Urothelium cell line (cell line): ENCODE measurements at places on chromosomes 4 and X.

DNA sequence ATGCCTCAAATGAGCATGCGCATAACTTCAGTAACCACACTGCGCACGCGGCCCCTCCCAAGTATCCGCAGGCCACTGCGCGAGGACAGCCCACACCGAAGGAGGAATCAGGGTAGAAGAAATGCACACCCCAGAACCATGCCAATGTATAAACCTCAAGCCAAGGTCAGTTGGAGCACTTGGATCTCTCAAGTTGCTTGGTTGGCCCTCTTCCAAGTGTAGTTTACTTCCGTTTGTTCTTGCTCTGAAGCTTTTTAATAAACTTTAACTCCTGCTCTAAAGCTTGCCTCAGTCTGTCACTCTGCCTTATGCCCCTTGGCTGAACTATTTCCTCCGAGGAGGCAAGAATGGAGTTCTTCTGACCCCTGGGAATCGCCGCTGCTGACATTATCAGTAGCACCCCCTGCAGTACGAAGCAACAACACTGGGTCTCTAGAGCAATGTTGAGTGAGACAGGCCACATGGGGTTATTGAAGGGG is 22.0 kb upstream of the SPINK2 start:
- no peak for DNase-seq

DNA sequence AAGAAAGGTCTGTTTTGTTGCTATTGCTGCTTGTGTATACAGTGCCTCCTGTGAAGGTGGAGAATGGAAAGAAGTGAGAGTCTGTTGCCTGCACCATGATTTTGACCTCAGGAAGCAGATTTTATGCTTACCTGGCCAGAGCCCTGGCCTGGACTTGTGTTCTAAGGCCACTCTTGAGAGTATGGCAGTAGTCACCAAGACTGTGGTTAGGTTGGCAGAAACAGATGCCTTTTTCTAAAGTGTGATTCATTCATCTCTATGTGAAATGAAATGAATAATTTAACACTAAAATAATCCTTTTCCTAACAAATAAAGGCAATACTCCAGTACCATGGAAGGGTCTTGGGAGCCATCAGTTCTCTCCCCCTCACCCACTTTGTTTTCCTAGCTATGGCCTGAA is 161.8 kb downstream of the DCLK2 start:
- DNase-seq, result no peak

DNA sequence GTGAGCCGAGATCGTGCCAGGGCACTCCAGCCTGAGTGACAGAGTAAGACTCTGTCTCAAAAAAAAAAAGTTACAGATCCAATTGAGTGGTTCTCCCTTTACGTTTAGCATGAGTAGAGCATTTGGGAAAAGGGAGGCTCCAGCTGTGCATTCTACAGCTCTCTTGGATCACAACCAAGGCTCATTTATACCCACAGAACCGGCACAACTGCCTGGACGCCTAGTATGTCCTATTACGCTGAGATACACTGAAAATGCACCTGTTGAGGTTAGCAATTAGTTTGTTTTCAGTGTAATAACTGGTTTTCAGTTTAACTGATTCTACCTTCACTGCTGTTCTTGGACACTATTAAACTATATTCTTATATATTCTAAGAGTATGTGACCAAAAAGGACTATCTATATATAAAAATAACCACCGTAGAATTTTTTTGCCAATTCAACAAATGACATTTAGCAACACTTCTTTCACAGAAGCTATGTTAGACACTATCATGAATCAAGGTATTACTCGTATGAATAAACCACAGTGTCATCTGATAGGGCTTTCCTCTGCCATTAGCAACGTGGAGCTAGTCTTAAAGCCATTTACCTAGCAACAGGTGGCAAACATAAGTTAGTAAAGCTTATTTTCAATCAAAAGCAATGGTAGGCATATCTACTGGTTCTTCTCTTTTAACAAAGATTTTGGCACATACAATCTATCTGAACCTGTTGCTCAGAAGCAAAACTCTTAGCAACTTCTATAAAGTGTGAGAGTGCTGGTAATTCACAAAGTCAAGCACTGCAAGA is 3.6 kb downstream of the OTUD4 start:
- no peak for DNase-seq

GRCh38 chr4:127505203-127505602 is 127.6 kb upstream of the INTU start:
- peak; percentile 3 for DNase-seq

DNA sequence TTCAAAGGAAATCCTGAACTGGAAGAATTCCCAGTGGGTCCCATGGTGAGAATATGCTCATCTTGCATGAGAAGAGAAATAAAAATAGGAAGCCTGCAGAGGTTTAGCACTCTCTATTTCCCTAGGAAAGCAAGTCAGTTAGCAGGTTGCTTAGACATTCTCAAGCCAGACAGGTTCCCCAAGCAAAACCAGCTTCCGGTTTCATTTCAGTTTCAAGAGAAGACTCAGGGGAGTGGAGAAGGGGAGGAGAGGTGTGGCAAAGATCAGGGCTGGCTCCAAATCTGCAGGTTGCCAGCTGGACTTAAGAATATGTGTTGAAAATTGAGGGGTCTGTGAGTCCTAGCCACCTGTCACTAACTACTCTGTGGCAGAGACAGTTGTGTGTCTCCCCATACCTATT is 107.5 kb downstream of the CLNK start:
- DNase-seq, result no peak

- DNase-seq, result no peak
Observed at GRCh38 chr4:89218587-89218986, 89.0 kb downstream of the GPRIN3 start.

- no peak for DNase-seq
Observed at GRCh38 chr4:74152836-74153235, 5.1 kb upstream of the MTHFD2L start.

DNA sequence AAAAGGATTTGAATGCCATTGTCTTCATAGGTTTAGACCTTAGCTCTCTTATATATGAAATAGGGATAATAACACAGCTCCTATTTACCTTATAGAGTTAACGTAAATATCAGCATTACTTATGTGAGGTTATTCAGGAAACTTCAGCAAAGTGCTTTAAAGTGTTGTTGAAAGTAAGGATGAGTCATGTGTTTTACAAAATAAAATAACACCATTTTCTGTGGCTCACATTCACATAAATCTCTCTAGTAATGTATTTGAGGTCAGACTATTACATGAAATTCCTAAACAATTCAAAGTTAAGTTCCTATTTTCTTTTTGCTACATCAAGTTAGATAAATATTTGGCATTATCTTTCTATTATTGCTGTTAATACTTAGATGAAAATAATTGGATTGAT is 2.9 kb downstream of the GNRHR start:
- no peak for DNase-seq

- DNase-seq, result peak; percentile 2
Observed at GRCh38 chrX:77597090-77597489, 149.9 kb downstream of the FGF16 start.

GRCh38 chrX:47191331-47191730 is 2.3 kb upstream of the UBA1 start:
- peak; percentile 19 for DNase-seq

DNA sequence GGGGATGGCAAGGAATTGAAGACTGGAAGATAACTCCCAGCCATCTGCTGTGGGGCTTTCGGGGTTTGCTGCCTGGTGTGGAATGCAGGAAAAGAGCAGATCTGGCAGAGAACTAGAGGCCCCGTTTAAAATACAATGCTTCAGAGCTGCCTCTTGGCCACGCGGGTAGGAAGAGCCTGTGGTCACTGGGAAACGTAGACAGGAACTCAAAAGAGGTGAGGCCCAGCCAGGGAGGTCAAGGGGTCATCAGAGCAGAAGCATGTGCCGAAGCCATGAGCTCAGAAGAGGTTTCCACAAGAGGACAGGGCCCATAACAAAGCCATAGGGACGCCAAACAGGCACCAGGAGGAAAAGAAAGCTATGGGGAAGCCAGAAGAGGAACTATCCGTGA is 14.5 kb upstream of the STS start:
- peak; percentile 0 for DNase-seq

GRCh38 chrX:40102393-40103381 is 4.9 kb upstream of the BCOR start:
- no peak for DNase-seq

DNA sequence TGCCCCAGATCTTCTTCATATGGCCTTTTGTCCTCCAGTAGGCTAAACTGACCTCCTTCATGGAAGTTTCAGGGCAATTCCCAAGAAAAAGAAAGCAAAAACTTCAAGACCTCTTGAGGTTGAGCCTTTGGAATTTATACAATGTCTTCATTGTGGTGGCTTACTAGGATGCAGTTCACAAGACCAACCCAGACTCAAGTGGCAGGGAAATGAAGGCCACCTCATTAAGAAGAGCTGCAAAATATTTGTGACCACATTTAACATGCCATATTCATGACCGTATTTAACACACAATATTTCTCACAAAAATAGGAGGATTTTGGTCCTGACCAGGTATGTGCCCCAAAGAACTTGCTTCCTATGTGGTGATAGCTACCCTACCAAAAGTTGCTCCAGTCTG is 605.5 kb upstream of the PITX2 start:
- DNase-seq, result peak; percentile 14

GRCh38 chr4:20376070-20376469 is 124.4 kb downstream of the SLIT2 start:
- DNase-seq, result no peak

- DNase-seq, result peak; percentile 6
Observed at GRCh38 chrX:136880003-136880451, 498 bp downstream of the RBMX start.

DNA sequence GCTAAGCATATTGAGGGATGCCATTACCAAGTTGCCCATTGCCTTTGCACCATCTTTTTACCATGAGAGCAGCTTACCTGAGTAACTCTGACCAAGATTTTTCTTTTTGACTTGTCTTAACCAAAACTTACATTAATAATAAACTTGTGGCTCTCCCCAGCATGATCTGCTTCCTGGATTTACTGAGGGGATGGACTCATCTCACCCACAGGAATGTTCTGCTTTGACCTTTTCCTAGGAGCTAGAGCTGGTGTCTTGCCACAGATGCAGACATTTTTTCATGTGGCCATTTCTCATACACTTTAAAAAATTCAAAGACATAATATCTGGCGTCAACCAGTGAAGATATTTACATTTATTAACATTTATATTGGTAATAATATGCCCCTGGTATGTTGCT is 79.2 kb upstream of the EFHC2 start:
- DNase-seq, result peak; percentile 11

- DNase-seq, result no peak
Observed at GRCh38 chr4:3851881-3852280, 85.7 kb downstream of the ADRA2C start.

DNA sequence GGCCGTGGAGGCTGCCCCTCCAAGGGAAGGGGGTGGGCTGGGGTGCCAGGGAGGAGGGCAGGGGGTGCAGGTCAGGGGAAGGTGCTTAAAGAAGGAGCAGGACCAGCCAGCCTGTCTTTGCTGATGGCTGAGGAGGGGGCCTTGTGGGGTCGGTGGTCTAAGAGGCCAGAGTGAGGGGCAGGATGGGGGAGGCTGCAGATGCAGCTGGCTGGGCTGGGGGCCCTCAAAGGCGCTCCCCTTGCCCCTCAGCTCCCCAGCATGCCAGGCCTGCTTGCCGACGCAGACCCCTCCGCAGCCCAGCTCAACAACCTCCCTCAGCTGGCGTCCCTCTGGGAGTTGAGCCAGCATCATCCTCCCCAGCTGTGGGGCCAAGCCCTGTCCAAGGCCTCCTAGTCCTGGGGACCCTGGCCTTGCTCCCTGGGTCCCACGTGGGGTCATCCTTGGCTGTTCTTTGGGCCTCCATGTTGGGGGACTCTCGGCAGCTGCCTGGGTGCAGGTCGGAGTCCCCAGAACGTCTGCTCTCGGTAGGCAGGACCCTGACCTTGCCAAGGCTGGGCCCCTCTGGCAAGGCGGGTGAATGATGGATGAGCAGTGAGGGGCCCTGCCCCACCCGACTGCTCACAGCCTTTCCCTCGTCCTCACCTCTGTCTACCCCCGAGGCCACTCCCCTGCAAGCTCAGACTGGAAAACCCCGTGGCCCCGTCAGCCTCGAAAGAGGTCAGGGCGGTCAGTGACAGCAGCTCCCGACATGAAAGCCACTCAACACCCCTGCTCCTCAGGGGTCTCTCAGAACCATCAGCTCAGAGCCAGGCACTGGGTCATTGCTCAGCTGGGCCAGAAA is 119.4 kb downstream of the FAM53A start:
- no peak for DNase-seq

- DNase-seq, result no peak
Observed at GRCh38 chr4:144750348-144750747, 104.4 kb downstream of the HHIP start.

GRCh38 chrX:16089086-16089485 is 34.3 kb upstream of the GRPR start:
- DNase-seq, result no peak

DNA sequence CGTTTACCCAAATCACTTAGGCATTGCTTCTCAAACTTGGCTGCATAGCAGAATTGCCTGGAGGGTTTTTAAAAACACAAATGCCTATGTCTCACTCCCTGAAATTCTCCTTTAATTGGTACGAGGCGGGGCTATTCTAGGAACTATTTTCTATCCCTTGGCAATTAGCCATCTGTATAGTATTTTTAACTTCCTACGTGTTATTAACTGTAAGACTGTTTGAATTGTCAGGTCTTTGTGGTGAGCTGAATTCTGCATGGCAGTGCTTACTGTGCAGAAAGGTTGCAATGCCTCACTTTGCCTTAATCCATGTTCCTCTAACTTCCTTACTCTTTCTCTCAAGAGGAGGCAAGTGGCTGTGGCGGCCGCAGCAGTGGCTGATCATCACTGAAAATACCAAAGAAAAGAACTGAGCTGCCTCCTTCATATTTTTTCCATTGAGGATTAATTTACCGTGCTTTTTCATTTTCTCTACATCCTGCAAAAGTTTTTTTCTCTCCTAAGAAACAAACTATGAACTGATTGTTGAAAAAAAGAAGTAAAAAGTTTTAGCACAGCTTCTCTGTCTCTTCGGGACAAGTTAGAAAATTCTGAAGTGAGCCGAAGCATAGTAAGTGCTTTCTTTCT is at the start of gene SHROOM3:
Gene SHROOM3 (plus strand): TSS at position 329 of the 627 bp plus-strand sequence. CDS start 824 bp downstream, outside the sequence.
- DNase-seq, result no peak

DNA sequence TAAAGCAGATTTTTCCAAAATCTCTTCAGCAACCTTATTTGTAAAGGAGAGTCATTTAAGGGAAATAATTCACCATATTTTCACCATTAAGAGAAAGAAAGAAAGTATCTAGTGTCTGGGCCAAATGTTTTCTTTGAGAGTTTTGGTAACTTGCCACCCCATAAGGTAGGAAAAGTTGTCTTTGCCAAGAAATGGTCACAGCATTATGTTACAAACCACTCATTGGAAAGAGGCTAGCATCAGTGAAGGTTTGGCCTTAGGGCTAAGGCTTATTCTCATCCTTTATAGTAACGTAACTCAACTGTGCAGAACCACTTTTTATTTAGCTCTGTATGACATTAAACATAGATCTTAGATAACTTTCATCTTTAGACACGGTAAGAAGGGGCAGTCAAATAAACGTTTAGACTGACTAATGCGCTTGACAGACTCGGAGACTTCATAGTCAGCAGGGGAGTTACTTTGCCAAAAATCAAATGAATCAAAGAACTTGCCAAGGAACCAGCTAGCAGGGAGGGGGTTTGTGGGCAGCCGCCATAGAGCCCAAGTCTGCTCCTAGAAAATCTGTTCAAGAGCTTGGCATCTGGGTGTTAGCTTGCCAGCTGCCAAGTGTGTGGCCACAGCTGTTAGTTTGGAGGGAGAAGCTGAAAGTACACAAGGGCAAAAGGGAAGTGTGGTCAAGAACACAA is 182.8 kb upstream of the GRID2 start:
- DNase-seq, result peak; percentile 6

- peak; percentile 53 for DNase-seq
Observed at GRCh38 chr4:64158648-64159326, 250.5 kb downstream of the TECRL start.

- no peak for DNase-seq
Observed at GRCh38 chrX:134032441-134032840, 47.0 kb upstream of the GPC3 start.

- DNase-seq, result no peak
Observed at GRCh38 chr4:26510334-26510964, 20.2 kb upstream of the CCKAR start.

- peak; percentile 51 for DNase-seq
Observed at GRCh38 chrX:65596270-65597034, 61.9 kb upstream of the LAS1L start.
